ENCODE measurements at places on chromosomes 7 and 10. TPM values are rescaled to one million over a fixed set of nuclear protein-coding genes. Genes with fewer than 3 reads are reported as not detected.
A peak's percentile ranks its signal among the peaks of the same experiment; 100 is the strongest.

Gene SLC26A3
- not detected for total RNA-seq

- DNase-seq: no peak
These were observed 142.3 kb downstream of the JAZF1 start for GRCh38 chr7:28038175-28038797.

DNA sequence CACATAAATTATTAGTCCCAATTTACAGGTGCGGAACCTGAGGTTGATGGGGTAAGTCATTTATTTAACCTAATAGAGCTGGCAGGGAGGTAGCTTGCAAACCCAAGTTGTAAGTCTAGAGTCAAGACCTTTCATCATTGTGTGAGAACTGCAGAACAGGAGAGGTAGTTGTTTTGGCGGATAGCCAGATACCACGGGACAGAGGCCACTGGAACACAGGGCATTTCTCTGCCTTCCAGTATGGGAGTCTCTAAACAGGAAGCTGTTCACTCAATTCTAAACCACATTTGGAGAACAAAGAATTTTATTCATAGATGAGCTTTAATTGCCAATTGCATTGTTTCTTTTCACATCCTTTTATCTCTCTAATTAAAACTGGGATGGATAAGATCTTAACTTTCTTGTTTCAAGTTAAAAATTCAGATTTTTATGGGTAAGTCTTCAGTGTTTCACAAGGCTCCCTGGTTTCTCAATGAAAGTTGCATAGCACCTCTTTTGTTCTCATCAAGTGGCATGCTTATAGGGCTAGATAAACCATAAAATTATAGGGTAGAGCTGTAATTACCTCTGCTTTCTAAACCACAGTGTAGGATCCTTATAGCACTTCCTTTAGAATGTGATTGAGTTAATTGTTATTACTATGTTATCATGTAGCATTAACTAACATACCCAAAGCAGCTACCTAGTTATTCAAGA, 489.0 kb downstream of the GATA3 start:
- DNase-seq: no peak

DNA sequence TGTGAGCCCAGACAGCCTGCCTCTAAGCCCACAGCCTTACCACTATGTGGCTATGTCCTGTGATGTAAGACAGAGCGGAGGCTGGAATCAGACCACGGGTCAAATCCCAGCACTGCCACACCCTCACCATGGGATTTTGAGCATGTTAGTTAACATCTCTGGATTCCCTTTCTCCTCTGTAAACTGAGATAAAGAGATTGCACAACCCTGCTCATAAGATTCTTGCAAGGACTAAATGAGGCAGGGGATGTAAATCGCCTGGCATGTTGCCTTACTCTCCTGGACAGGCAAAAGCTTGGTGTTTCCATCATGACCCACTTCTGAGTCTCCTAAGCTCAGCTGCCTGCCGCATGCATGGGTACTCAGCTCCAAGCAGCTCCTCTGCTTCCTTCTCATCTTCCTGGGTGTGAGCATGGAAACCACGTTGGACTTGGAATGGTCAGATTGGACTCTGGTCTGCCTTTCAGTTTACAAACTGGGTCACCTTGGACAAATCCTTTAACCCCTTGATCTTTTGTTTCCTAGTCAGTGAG, 41.3 kb upstream of the MTURN start:
- peak; percentile 8 for DNase-seq
